ENCODE measurements at places on chromosomes 3 and 15.

DNA sequence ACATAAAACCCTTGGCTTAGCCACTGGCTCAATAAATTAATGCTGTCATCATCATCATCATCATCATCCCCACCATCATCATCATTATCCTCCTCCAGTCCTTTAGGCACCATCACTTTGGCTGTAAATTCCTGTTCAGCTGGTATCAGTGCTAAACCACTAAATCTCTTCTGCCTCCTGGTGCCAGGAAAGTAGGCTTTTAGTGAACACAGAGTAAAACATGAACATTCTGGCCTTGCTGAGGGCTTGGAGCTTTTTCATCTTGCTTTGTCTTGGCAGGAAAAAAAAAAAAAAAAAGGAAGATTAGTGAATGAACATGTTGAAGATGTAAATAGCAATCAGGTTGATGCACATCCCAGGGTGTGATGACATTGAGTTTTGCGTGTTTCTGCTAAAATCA is 67.3 kb upstream of the EIF1B start:
- DNase-seq: no peak

- no peak for DNase-seq
Observed at GRCh38 chr3:14814411-14814871, 4.3 kb upstream of the FGD5 start.

- no peak for DNase-seq
Observed at GRCh38 chr15:98565566-98565965, 82.8 kb upstream of the IGF1R start.

GRCh38 chr15:84398763-84399701 is 163.5 kb downstream of the GOLGA6L4 start:
- DNase-seq: no peak

GRCh38 chr15:32033186-32033890 is 3.0 kb downstream of the CHRNA7 start:
- no peak for DNase-seq

GRCh38 chr3:105243076-105243475 is 123.6 kb upstream of the ALCAM start:
- DNase-seq: no peak

DNA sequence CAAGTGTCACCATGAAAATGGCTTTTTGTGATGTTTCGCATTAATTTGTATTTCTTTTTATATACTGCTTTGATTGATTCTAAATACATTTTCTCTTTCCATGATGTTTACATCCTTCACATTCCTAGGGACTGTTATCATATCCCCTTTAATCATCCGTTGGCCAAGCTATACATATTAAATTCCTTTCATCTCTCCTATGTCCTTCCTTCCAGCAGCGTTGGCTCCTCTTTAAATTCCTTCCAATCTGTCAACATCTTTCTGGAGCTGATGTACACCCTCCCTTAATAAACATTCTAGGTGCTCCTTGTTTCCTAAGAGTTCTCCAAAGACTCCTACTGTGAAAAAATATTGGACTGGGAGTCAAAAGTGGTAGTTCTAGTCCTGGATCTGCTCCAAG is 87.8 kb downstream of the IGF2BP2 start:
- DNase-seq: no peak

Data from stimulated activated CD8-positive, alpha-beta memory T cell treated with anti-CD3 and anti-CD28 coated beads, Interleukin-4, amount 100 ng/mL, for 1 hour (primary cell).